ENCODE measurements at places on chromosomes 12 and 14.

DNA sequence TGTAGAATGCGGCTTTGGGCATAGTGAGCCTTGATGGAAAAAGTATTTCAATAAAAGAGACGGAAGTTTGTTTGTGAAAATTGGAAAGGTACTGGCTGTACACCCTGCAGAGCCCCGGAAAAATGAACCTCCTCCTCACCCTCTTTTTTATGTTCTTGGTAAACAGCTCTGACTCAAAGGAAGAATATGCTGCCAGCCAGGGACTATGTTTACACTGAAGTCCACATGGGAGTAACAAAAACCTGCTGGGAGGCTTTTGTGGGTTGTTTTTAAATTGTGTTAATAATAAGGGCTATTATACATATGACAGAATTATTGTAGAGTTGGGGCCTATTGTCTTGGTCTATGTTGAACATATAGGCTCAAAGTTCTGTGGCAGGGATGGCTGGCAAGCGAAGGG is 70.7 kb downstream of the TTC8 start:
- no peak for DNase-seq

DNA sequence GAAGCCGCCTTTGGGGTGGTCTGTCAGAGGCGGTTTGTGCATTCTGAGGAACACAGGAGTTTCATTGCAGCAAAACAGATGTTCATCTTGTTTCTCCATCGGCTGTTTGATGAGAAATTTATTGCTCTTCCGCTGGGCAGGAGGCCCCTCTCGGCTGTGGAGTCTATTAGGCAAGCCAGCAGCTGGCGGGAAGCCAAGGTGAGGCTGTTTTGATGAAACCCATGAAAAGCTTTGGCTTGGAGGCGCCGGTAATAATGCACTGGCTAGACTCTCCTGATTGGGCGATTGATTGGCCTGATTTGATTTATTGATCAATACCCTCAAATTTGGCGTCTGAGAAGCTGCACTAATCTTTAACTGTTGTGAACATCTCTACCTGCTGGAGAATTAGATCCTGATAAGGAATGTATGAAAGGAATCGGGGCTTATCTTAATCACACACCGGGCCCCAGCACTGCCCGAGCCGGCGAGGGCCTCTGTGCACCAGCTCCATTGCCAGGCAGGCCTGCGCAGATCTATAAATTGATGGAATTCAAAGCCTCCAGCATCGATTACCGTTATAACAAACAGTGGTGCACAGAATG is 187.7 kb downstream of the PHETA1 start:
- DNase-seq = no peak

DNA sequence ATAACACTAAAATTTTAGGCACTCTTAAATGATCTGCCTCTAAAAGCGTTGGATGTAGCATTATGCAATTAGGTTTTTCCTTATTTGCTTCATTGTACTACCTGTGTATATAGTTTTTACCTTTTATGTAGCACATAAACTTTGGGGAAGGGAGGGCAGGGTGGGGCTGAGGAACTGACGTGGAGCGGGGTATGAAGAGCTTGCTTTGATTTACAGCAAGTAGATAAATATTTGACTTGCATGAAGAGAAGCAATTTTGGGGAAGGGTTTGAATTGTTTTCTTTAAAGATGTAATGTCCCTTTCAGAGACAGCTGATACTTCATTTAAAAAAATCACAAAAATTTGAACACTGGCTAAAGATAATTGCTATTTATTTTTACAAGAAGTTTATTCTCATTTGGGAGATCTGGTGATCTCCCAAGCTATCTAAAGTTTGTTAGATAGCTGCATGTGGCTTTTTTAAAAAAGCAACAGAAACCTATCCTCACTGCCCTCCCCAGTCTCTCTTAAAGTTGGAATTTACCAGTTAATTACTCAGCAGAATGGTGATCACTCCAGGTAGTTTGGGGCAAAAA is 4.1 kb downstream of the CDKN1B start:
- DNase-seq = no peak

GRCh38 chr12:55142669-55143565 is 16.7 kb downstream of the OR9K2 start:
- DNase-seq = no peak

- DNase-seq = peak; percentile 36
Observed at GRCh38 chr12:116524964-116525379, 34.2 kb upstream of the MAP1LC3B2 start.

- DNase-seq = no peak
Observed at GRCh38 chr14:24285351-24285750, 14.0 kb upstream of the RABGGTA start.

GRCh38 chr12:88371416-88372183 is 208.7 kb downstream of the KITLG start:
- no peak for DNase-seq

DNA sequence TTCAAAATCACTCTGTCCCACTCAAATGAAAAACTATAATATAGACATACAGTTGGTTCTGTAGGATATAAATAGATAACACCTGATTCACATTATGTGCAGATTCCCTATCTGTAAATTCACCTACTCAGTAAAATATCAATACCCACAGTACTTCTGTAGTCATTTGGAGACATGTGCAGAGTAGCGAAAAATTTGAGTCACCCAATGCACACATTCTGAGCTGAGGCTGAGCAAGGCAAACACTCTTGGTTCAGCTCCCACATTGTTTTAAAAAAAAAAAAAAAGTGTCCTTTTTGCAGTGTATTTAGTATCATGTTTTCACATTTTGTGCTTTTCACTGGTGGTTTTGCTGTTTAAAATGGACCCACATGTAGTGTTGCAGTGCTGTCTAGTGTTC is 27.3 kb upstream of the BBS10 start:
- DNase-seq = no peak

- no peak for DNase-seq
Observed at GRCh38 chr14:89748004-89748403, 206.5 kb downstream of the EFCAB11 start.
